ENCODE measurements at places on chromosomes 12 and 14.

DNA sequence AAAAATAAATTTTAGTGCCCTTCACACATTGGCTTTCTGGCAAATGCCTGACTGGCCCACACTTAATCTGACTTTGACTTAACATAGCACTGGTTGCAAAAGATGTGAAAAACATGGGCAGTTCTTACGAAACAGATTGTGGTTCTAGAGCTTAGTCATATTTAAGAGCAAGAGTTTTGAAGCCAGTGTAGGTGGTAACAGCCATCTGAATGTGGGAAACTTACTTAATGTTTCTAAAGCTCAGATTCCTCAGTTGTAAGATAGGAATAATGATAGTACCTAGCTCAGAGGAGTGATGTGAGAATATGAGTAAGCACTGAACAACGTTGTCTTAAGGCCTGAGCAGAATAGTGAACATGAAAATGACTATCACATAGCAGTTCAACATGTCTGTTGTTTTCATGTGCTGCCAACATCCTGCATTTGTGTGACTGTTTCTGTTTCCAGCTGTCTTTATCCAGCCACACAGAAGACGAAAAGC lies 262.7 kb downstream of the SYT1 start:
- DNase-seq, result no peak

DNA sequence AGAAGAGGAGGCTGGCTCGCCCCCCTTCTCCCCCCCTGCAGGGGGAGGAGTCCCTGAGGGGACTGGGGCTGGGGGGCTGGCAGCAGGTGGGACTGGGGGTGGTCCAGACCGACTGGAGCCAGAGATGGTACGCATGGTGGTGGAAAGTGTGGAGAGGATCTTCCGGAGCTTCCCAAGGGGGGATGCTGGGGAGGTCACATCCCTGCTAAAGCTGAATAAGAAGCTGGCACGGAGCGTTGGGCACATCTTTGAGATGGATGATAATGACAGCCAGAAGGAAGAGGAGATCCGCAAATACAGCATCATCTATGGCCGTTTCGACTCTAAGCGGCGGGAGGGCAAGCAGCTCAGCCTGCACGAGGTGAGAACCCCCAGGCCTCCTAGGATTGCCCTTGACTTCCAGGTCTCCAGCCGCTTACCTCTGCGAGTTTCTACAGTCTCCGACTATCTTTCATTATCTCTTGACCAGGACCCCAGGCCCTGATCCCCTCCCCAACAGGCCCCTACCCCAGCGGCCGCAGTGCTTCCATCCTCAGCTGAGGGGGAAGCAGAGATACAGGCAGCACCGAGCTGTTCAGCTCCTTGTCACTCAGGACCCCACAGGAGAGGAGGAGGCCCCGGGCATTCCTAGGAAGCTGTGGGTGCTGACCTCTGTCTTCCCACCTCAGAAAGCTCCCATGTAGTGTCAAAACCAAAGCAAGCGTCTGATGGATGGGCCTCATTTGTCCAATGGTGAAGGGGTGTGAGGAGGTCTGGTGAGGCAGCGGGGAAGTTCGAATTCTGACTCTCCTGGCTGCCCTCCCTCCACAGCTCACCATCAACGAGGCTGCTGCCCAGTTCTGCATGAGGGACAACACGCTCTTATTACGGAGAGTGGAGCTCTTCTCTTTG lies 3.0 kb downstream of the NAB2 start:
- DNase-seq, result no peak

GRCh38 chr12:76274420-76275083 lies 73.7 kb downstream of the BBS10 start:
- no peak for DNase-seq

- DNase-seq, result no peak
These were observed 24.8 kb downstream of the MUCL1 start for GRCh38 chr12:54879150-54879549.

GRCh38 chr14:40911141-40911540 lies 695.5 kb upstream of the LRFN5 start:
- no peak for DNase-seq

- DNase-seq, result no peak
These were observed 57.2 kb upstream of the PELI2 start for GRCh38 chr14:56061051-56061450.

DNA sequence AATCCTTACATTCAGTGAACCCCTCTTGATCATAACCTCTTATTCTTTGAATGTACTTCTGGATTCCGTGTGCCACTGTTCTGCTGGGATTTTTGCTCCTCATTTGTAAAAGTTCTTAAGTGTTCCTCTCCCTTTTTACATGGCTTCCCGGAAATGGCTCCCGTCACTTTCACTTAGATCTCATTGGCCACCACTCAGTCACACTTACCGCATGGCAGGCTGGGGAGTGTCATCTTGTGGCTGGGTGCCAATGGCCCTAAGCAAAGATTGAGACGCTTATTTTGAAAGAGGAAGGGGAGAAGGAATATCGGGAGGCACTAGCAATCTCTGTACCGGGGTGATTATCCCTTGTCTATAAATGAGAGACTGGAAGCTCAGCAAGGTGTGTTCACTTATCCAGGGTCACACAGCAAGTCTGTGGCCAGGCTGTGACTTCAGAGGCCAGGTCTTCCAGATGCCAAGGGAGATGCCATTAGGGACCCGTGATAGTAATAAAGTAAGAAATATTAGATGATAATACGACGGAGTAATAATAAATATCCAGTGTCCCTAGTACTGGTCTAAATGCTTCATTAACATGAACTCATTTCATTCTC lies 68.8 kb downstream of the RNFT2 start:
- DNase-seq, result no peak

DNA sequence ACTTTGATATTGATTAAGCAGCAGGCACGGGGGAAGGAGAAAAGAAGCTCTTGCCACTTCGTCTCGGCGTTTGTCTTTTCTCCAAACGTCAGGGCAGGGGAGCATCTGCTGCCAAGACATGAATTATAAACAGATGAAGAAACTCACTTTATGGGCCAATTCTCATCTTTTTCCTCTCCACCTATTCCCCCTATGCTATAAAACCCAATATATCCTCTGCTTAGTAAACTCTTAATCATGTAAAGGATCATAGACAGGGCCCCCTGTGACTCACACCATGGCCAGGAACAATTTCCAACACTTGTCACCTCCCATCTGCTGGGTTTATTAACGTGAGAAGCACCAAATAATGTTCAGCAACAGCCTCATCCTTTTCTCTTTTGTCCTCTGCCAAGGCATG lies 1092.1 kb upstream of the TMEM132C start:
- DNase-seq, result no peak

GRCh38 chr12:64445490-64445889 lies 6.4 kb upstream of the TBK1 start:
- no peak for DNase-seq

- no peak for DNase-seq
These were observed 23.9 kb downstream of the PALS1 start for GRCh38 chr14:67265131-67265530.

DNA sequence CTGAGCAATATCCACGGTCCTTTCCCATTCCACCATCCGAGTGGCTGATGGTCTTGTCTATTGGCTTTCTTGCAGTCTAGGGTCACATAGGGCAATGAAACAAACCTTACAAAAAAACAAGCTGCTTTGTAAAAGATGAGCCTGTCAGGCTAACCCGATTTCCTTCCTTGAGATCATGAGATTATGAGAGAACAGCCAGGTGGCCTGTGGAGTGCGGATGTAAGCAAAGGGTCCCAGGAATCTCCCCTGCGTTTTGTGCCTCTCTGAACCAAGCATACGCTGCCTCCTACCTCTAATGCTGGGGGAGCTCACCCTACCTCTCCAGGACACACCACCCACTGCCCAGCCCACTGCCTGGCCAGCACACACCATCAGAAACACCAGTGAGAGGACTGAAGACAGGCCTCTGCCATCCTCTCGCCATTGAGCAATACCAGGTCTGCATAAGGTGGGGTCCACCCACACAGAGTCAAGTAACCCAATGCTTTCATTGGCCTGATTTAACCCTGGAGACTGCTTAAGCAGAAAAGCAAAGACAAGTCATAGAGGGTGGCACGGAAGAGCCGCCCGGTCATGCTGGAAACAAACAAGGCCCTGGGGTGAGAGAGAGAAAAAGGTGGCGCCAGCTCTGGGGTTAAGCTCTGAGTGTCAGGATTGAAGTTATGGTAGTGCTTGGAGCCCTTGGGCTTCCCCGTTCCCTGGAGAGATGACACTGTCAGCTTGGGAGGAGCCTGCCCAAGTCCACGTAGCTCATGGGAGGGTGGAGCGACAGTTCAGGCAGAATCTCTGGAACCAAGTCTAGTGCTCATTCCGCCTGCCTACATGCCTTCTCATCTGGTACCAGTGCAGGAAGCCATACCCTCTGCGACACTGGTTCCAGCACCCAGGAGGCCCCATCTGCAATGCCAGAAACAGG lies 46.6 kb downstream of the CALM1 start:
- DNase-seq, result no peak

GRCh38 chr12:44509471-44509870 lies 366.6 kb downstream of the NELL2 start:
- DNase-seq, result no peak

DNA sequence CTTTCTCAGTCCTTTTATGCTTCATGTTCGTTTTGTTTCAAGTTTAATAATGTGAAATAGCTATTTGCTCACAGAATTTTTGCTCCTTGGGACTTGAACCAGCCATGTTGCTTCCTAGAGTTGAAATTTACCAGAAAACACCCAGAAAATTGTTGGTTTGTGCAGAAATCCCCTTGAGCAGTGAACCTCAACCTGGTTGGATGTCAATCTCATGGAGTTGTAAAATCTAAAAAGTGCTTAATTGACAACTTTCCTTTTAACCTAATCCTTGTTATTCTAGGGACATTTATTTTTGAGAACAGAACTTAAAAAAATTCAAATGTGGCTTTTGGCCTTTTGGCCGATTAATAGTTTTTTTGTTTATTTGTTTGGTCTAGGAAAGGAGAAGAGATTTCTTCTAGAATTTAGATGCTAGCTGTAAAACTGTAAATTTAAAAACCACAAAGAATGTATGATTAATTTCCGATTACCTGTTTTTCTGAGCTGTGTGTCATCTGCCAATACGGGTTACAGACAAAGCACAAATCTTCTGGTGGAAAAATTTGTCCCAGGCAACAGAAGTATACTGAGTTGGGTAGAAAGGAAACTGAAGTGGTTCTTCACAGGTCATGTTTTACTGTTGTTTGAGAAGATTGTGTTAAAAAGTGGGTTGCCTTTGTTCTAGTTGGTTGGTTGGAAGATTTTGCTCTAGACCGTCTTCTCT lies 154.4 kb downstream of the FUT8 start:
- DNase-seq, result no peak

DNA sequence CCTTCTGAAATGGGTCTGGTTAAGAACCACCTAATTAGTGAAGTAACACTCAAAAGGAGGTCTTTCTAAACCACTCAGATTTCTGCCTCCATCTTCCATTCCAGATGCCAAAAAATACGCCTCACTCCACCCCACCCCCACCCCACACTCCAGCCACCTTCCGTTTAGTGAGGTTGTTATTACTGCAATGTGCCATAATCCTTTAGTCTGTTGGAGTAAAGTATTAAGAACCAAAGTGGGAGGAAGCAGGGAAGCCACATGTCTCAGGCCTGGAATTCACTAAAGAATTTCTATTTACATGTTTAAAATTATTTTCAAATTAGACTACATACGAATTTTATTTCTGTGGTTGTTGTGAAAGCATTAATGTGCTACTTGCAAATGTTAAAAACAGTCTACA lies 7.4 kb downstream of the KIF21A start:
- no peak for DNase-seq

DNA sequence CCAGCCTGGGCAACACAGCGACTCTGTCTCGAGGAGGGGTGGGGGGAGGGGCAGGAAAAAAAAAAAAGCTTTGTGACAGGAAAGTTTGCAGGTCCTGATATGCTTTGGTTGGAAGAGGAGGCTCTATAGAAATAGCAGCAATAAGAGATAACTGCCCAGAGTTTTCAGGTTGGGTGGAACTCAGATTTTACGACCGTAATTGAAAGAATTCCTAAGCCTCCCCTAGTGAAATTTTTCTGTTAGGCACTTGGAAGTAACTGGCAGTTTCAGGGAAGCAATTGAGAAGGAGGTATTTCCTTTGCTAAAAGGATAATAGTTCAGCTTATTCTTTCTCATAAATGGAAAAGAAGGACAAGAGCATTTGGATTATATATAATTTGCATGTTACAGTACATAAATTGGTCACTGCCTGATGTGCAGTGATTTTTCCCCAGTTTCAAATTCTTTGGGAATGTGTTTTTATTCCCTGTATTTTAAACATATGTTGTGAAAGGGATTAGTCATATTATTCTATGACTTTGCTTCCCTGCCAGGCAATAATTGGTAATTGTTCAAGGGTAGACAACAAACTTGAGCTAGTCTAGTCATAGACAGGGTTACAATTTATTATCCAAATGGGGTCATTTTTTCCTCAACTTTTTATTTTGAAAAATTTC lies 452.8 kb downstream of the AEBP2 start:
- DNase-seq, result no peak

DNA sequence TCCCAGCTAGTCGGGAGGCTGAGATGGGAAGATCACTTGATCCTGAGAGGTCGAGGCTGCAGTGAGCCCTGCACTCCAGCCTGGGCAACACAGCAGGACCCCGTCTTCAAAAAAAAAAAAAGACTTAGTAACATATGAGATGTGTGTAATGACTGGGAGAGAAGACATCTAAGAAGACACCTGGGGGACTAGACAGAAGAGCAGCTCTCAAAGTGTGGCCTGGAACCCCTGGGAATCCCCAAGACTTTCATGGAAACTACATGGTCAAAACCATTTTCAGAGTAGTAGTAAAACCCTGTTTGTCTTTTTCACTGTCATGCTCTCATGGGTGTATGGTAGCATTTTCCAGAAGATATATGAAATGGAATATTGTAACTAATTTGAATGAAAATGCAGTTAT lies 45.3 kb downstream of the R3HDM2 start:
- no peak for DNase-seq

DNA sequence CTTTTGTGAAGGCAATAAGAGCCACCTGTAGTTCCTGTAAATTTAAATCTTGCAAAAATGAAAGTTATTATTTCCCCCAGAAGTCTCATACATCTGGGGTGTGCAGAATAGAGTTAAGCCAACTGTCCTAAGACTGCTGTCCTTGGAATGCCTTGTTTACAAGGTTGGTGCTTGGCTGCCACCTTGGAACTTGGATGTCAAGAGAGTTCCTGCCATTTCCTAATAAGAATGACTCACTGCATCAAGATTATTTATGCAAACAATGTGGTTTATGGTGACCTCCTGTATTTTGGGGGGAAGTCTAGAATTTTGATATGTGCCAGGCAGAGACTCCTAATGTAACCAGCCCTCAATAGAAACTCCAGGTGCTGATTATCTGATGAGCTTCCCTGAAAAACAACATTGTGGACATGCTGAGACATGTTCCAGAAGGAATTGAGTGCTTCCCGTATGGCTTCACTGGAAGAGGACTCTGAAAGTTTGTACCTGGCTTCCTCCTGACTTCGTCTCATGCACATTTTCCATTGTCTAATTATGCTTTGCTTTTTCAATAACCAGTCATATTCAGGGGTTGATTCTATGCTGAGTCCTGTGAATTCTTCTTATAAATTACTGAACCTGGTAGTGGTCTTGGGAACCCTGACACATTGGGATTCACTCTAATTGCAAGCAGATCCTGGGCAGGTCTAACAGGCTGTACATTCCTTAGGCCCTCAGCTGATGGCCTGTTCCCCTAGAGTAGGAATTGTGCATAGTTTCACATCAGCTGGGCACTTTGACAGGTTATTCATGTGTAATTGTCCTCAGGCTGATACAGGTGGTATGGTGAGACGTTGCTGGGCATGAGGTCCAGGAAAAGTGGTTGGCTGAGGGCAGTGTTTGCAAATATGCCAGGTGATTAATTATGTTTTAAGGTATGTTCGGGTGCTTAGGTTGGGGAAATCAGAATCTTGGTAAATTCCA lies 1370.7 kb upstream of the TMEM132C start:
- DNase-seq, result no peak

Data from activated T-helper 1 cell treated with anti-CD3 and anti-CD28 coated beads, Interleukin-2, amount 50 U/mL, for 16 hours (primary cell).